ENCODE measurements at places on chromosomes 11 and 22.

GRCh38 chr11:125939081-125939521, 6.7 kb upstream of the VSIG10L2 start:
- DNase-seq, result no peak

DNA sequence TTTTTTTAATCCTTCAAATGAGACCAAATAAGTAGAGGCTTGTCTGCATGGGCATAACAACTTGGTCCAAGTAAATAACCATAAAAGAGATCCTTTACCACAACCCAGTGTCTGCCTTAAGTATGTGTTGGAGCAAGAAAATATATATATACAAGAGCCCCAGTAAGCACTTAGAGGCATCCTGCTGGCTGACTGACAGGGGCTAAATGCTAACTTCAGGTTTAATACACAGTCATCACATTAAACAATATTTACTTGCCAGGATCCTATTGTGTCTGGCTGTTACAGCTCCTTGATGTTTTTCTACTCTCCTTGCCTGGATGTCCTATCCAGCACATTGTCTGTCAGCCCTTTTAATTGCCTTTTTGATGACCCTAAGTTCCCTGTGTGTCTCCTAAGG, 37.5 kb upstream of the MMP20 start:
- DNase-seq, result no peak

DNA sequence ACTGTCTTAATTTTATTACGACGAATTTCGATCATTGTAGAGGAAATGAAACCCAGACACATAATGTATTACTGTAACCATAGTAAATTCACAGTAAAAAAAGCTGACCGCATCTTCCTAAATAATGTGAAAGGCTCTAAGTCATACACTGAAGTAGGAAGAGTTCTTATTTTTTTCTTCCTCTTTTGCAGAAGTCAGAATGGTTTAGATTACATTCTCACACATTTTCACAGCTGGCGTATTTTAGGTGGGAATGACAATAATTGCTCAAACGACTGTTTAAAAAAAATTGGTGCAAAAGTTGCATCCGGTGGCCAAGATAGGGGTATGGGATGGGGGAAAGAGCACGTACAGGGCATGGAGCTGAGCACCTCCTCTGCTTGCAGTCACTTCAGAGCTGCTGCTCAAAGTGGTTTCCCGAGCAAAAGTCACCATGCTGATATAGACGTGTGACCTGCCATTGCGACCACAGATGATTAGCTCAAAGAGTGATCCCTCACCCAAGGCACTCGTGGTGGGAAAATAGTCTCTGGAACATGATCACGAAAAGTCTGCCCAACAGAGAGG, 35.3 kb downstream of the MMP13 start:
- no peak for DNase-seq

DNA sequence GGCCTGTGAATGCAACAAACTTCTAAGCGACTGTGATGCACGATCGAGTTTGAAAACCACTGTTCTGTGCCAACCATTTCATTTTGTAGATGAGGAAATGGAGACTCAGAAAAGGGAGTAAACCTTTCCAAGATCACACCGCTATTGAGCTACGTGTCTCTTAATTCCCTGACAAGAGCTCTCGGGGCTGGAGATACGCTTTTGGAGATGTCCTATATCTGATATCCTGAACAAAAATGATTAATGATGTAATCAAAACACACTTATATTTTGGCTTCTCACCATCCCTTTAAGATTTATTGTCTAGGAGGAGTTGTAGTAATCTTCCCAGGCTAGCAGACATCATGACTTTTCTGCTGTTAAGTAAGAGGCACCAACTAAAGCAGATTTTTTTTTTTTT, 1.7 kb upstream of the PARVA start:
- no peak for DNase-seq

GRCh38 chr11:79262221-79262620, 178.6 kb downstream of the TENM4 start:
- DNase-seq, result no peak

GRCh38 chr11:121476379-121477032, 23.7 kb upstream of the SORL1-AS1 start:
- DNase-seq, result no peak

- DNase-seq, result no peak
Measured at GRCh38 chr22:48886604-48887393, 940.9 kb downstream of the BRD1 start.

DNA sequence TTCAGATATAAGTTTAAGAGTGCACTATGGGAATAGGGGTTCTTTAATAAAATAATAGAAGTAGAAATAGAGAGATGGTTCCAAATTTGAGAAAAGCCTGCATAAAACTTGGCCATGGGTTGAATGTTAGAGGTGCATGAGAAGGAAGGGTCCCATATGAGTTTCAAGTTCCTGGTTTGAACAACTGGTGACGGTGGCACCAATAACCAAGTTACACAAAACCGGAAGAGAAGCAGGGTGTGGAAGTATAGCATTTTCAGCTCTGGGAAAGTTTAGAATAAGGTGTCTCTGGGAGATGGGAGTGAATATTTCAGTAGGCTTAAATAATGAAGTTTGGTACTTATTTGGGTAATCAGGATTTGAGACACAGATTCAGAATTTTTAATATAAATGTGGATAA, 2.4 kb downstream of the CASP1 start:
- no peak for DNase-seq

DNA sequence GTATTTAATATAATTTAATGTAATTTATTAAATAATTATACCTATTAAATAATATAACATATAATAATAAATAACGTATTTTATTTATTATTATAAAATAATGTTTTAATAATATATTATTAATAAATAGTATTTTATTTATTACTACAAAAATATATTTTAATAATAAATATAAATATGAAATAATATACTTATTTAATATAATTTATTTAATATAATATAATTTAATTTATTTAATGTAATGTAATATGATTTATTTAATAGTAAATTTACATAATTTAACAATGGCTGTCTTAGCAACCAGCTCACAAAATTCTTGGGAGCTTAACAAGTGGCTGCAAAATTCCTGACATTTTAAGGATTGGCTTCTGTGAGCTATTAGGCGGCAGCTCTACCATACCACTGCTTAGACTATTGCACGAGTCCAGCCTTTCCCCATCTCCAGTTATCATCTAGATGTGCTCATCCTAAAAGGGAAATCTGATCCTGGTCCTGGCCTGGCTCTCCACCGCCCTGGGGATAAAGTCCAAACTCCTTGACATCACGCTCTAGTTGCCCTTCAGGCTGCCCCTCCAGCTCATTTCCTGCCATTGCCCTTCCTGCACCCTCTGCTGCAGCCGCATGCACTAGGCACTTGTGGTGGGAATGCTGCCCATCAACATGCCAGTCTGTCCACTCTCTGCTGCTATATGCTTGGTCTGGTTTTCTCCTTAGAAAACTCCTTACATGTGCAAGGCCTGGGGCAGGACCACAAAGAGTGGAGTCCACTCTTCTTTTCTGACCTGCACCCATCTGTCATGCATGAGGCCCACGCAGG, 9.8 kb downstream of the MMP20 start:
- DNase-seq, result no peak

All from activated CD4-positive, alpha-beta T cell treated with anti-CD3 and anti-CD28 coated beads, Interleukin-2, amount 50 U/mL, for 1 hour (primary cell).